ENCODE measurements at places on chromosomes 4 and X. TPM values are rescaled to one million over a fixed set of nuclear protein-coding genes. Genes with fewer than 3 reads are reported as not detected.

DNA sequence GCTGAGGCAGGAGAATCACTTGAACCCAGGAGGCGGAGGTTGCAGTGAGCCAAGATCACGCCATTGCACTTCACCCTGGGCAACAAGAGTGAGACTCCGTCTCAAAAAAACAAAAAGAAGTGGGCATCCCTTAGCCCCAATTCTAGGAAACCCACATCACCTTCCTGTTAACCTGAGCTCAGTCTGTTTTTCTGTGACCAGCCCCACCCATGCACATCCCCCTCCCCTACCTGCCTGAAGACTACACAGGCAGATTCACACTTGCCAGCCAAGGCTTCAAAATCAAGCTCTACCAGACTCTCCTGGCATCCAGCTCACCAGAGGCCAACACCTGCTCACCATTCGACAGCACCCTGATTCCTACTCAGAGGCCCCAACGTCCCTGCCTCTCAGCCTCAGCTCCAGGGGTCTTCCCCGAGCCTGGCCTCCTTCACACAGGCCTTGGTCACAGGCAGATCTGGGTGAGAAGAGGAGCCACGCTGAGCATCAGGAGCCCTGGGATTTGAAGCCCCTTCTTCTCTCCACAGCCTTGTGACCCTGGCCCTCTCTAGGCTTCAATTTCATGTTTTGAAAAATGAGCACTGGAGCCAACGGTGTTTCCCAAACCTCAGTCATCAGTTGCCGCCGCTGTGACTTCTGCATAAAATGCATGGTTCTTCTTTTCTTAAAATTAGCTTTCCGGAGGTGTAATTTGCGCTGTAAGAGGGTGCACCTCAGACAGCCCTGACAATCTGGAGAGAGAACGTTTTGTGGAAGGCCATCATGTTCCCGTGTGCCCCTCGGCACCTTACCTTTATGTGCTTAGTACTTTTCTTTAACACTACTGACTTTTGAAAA lies 47.3 kb downstream of the JAKMIP1 start:
- no peaks in the 10 kb centered on the region for H3K36me3 ChIP-seq
- no peak overlapping the region for H3K27ac ChIP-seq
- H3K27me3 ChIP-seq: no peaks in the 10 kb centered on the region
- no peak overlapping the region for H3K4me3 ChIP-seq

GRCh38 chrX:132165651-132166050 lies 37.8 kb upstream of the FRMD7 start:
- no peak for DNase-seq
- H3K4me3 ChIP-seq: no peak overlapping the region
- H3K27me3 ChIP-seq: peaks cover 4% of the 10 kb centered on the region
- no peak overlapping the region for H3K27ac ChIP-seq
- H3K36me3 ChIP-seq: peaks cover 37% of the 10 kb centered on the region

GRCh38 chrX:85052205-85052604 lies 48.5 kb downstream of the APOOL start:
- peaks cover 3% of the 10 kb centered on the region for H3K36me3 ChIP-seq
- H3K4me3 ChIP-seq: no peak overlapping the region
- no peak for DNase-seq

PAGE2B gene
- total RNA-seq: 0.92 TPM

DNA sequence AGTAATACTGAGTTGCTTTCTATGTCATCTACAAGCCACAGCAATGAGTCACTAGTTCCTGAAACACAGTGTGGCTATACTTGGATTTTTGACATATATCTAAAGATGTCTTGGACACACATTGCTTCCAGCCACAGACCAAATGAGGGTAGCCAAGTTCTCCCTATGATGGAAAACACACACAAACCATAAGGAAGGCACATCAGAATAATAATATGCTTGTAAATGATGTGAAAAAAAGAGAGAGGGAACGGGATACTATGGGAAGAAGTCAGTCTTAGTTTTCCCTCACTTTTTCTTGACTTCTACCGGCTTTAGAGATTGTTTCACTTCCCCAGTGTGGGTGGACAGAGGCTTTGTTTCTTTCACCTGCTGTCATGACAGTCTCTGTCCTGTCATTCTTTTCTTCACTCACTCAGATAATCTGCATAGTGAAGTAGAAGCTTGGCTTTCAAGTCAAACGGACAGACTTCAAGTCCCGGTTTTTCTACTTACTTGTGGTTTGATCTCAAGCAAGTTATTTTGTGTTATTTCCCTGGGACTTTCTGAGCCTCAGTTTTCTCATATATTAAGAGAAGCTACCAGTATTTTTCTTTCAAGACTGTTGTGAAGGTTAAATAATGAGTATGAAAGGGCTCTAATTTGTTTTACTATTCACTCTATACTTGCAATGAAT lies 34.7 kb downstream of the P2RY10 start:
- no peaks in the 10 kb centered on the region for H3K36me3 ChIP-seq
- no peaks in the 10 kb centered on the region for H3K27me3 ChIP-seq
- DNase-seq: no peak
- H3K4me1 ChIP-seq: peaks cover 8% of the 10 kb centered on the region
- H3K4me3 ChIP-seq: no peak overlapping the region
- no peak overlapping the region for H3K27ac ChIP-seq

DNA sequence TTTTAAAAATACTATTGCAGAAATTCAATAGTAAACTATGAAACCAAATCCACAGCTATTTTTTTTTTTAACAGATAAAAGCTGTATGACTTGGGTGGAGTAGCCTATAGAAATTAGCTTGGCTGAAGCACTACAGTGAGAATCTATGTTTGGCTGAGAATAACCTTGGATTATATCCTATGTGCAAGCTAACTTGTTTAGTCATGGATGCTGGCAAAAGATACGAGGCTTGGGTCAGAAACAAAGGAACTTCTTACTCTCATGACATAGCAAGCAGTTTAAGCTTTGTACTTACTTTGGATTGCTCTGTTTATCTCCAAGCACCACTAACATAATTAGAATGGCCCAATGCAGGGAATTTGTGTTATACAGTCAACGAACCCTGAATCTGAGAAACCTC lies 119.2 kb upstream of the GRID2 start:
- H3K4me3 ChIP-seq: no peak overlapping the region
- H3K36me3 ChIP-seq: no peaks in the 10 kb centered on the region
- no peak overlapping the region for H3K27ac ChIP-seq
- DNase-seq: no peak

DNA sequence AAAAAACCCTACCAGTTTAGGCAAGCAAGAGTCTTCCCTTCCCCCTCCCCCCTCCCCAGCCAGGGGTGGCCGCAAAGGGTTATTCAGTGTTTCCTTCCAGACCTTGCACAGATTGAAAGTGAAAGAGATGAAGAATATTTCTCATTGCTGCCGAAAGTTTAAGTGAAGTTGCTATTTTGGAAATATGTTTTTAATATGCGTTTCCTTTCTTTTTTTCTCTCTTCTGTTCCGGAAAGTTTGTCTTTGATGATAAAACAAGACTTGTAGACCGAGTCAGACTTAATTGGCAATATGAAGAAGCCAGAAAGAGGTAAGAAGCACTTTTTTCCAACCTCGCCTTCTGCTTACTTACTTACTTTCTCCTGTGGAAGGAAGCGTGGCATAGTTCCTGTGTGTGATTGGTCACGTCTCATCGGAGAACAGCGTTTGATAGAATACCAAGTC lies 58.5 kb upstream of the CLCN4 start:
- peaks cover 48% of the 10 kb centered on the region for H3K36me3 ChIP-seq
- H3K4me1 ChIP-seq: peaks cover 2% of the 10 kb centered on the region
- H3K27ac ChIP-seq: no peak overlapping the region
- H3K27me3 ChIP-seq: no peaks in the 10 kb centered on the region
- no peak overlapping the region for H3K4me3 ChIP-seq

ASB11 gene
- total RNA-seq: not detected

All from WTC11 (cell line).